ENCODE measurements at places on chromosomes 13 and 19. TPM values are rescaled to one million over a fixed set of nuclear protein-coding genes. Genes with fewer than 3 reads are reported as not detected.

DNA sequence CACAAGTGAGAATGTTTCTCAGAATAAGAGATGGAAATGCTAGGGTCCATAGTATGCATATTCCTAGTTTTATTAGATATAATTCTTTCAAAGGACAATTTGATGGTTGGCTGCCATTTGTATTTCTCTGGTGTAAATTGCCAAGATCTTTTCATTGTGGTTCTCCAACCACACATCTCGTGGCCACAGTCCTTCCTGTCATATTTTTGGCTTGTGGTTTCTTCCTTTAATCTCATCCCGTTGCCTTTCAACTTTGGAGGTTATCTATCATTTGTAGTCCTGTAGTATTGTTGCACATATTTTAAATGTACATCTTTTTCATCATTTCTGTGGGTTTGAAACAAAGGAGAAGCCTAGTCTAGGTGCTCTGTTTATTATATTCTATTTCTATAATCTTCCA is 61.2 kb downstream of the WASF3 start:
- DNase-seq, result no peak

DNA sequence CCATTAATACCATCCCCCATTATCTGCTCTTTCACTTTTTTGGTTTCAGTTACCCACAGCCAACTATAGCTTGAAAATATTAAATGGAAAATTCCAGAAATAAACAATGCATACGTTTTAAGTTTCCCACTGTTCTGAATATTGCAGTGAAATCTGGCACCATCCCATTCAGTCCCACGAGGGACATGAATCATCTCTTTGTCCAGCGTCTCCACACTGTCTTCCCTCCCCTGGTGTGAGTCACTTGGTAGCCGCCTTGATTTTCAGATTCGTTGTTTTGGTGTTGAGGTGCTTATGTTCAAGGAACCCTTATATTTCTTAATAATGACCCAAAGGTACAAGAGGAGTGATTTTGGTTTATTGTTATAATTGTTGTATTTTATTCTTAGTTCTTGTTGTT is 246.1 kb downstream of the DCT start:
- no peak for DNase-seq

GRCh38 chr13:95579303-95579702 is 26.8 kb downstream of the CLDN10 start:
- no peak for DNase-seq

ZNF414 gene
- 10.6 TPM for total RNA-seq

PCP2 gene
- total RNA-seq, result not detected

ANGPTL8 gene
- not detected for total RNA-seq

OR4F17 gene
- not detected for total RNA-seq

RAX2 gene
- total RNA-seq, result not detected
